ENCODE measurements at places on chromosomes 4 and X. TPM values are rescaled to one million over a fixed set of nuclear protein-coding genes. Genes with fewer than 3 reads are reported as not detected.

GRCh38 chr4:1199556-1200331 is 27.4 kb upstream of the SPON2 start:
- peak; percentile 2 for DNase-seq

GRCh38 chr4:157885811-157886210 is 287.0 kb downstream of the GASK1B start:
- DNase-seq = no peak

GRCh38 chr4:121973816-121974215 is 22.0 kb upstream of the TRPC3 start:
- no peak for DNase-seq

- DNase-seq = peak; percentile 64
Observed at GRCh38 chr4:147732518-147733235, 789 bp downstream of the ARHGAP10 start.

DNA sequence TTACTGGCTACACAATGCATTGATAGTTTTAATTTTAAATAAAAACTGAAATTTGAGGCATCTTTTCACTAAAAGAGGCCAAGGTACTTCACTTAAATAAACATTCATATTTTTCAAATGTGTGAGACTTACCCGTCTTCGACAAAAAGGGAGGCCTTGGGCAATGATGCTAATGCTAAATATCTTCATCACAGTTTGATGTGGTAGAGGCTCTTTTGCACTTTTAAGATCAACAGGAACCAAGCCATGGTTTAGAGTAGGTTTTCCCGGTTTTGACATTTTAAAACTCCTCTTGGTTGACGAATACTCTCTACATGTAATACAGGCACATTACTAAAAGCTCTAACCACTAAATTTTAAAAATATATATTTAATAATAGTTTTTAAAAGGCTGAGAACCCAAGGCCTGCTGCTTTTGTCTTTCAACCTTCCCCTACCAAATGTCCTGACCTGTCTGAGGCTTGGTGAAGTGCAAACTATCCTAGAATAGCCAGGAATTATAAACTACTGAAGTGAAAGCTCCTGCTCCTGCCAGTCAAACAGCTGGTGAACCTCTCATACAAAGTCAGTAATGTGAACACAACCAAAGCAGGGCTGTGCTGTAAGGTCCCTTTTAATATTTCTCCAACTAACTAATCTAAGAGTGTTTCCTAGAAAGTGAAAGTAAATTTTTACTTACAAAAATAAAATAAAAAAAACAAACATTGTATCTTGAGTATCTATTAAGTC is 153.7 kb downstream of the FBXW7 start:
- no peak for DNase-seq

ERCC6L gene
- 0.51 TPM for polyA plus RNA-seq

All from hepatocyte (in vitro differentiated cells).